ENCODE measurements at places on chromosomes 7 and 10.

DNA sequence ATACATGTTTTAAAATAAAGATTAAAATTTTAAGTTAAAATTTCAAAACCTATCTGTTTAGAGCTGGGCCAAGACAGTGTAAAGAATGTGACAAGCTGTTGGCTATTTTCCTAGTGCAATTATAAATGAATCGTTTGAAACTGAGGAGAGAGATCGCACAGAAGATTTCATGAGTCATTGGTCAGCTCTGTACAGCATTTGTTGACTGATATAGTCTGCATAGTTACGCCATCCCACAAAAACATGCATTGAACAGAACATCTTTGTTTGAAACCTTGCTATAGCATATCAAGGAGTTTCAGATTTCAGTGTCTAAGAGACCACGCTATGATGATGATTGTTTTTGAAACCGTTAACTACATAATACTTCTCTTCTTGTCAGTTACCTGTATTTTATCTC is 1.3 kb upstream of the C10orf67 start:
- peak; percentile 34 for DNase-seq

- peak; percentile 41 for DNase-seq
Observed at GRCh38 chr10:78335691-78336401, 302.2 kb downstream of the RPS24 start.

DNA sequence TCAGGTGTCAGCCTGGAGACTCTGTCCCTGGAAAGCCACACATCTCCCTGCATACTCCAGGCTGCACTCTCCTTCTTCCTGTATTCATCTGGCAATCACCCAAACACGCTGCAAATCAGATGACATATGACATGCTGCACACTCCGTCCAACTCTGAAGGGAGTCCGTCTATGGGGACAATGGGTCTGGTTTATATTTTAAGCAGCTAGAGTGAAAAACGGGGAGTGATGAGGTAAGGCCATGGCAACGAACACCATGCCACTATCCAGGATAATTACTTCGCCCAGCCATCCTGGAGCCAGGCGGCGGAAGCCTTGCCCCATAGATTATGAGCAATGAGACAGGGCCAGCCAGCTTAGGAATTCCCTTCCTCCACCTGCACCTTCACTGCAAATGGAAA is 140.1 kb downstream of the PLXNA4 start:
- DNase-seq, result no peak

DNA sequence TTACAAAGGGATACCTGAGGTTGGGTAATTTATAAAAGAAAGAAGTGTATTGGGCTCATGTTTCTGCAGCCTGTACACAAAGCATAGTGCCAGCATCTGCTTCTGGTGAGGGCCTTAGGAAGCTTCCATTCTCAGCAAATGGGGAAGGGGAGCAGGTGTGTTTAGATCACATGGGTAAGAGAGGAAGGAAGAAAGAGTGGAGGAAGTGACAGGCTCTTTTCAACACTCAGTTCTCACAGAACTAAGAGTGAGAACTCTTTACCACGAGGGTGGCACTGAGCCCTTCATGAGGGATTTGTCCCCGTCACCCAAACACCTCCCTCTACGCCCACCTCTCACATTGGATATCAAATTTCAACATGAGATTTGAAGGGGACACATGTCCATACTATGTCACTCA is 506 bp upstream of the FAM170B start:
- no peak for DNase-seq

- DNase-seq, result no peak
Observed at GRCh38 chr10:119737823-119738222, 12.0 kb downstream of the INPP5F start.

GRCh38 chr7:141356161-141356560 is 195.0 kb upstream of the AGK start:
- DNase-seq, result no peak

DNA sequence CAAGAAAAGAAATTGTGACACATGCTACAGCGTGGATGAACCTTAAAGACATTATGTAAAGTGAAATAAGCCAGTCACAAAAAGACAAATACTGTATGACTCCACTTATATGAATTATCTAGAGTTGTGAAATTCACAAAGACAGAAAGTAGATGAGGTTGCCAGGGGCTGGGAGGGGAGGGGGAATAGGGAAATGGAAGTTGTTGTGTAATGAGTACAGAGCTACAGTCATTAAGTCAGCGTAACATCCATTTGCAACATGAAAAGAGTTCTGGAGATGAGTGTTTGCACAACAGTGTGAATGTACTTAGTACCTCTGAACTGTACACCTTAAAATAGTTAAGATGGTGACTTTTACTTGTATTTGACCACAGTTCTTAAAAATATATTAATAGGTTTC is 112.1 kb upstream of the CDK1 start:
- no peak for DNase-seq

DNA sequence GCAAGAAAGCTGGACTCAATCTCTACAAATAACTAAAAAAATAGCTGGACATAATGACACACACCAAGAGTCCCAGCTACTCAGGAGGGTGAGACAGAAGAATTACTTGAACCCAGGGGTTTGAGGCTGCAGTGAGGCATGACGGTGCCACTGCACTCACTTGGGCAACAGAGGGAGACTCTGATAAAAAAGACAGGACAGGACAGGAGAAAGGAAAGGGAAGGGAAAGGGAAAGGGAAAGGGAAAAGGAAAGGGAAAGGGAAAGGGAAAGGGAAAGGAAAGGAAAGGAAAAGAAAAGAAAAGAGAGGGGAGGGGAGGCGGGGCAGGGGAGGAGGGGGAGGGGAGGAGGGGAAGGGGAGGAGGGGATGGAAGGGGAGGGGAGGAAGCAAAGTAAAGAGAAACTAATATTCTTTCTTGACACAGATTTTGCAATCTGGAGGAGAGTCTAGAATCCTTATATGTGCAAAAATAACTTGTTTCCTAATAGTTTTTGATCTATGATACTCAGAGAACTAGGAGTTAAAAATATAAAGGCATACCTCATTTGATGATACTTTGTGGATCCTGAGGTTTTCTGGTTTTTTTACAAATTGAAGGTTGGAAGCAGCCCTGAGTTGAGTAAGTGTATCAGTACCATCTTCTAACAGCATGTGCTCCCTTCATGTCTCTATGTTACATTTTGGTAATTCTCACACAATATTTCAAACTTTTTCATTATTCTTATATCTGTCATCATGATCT is 8.0 kb downstream of the SAR1A start:
- DNase-seq, result no peak

DNA sequence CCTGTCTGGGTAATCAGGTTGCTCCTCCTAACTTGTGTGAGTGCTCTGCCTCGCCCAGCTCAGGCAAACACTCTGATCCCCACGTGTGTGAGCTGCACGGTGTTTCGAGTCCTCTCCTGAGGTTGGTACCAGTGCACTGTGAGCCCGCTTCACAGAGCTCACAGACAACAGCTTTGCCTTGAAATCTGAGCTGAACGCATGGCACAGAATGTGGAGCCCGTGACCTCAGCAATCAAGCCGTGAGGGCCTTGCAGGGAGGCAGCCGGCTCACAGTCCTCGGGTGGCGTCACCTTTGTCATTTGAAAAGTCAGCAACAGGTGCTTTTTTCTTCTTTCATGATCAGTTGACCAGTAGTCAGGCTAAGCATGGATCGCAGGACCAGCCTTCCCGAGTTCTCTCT is 60.2 kb upstream of the ADGRA1 start:
- no peak for DNase-seq

- no peak for DNase-seq
Observed at GRCh38 chr7:151541709-151542499, 22.2 kb upstream of the RHEB start.

DNA sequence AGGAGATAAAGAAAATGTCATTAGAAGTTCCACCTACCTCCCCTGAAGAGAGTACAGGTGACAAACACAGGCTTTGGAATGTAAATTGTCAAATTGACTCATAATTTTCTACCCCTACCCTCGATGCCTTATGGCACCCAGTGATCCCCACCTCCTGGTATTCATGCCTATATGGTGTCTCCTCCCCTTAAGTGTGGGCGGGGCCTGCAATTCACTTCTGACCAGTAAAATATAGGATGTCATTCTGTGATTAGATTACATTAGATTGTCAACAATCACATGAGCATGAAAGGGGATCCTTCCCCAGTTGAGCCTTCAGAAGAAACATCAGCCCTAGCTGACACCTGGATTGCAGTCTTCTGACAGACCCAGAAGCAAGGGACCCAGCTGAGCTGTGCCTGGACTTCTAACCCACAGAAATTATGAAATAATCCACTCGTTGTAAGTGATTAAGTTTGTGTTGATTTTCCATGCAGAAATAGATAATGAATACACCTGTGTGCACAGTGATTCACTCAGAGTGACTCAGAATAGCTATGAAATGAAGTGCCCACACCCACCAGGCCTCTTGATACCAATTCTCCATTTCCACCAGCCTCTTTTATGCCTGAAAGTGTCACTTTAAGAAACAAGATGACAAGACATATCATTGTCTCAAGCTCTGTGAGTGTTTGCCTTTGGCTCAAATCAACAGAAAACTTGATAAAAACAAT is 8.5 kb upstream of the SLC39A12 start:
- no peak for DNase-seq

DNA sequence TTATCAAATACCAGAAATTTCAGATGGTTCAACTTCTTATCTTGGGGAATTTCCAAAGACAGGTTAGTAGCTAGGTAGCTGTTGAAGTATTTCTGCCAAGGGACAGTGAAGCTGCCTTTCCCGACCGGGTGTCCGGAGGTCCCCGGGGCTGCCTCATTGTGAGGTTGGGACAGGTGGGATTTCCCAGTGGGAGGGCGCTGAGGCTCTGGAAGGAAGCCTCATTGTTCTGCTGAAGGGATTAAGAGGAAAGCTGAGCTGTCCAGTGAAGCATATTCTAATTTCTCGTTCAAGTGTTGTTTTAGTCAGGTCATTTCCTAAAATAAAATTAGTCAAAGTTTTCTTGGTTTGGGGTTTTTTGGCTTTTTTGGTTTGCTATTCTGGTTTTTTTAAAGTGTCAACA is 244.2 kb downstream of the MGMT start:
- DNase-seq, result no peak

GRCh38 chr7:38049679-38050078 is 128.4 kb upstream of the STARD3NL start:
- no peak for DNase-seq

- no peak for DNase-seq
Observed at GRCh38 chr10:49282879-49283341, 16.1 kb upstream of the C10orf71 start.

DNA sequence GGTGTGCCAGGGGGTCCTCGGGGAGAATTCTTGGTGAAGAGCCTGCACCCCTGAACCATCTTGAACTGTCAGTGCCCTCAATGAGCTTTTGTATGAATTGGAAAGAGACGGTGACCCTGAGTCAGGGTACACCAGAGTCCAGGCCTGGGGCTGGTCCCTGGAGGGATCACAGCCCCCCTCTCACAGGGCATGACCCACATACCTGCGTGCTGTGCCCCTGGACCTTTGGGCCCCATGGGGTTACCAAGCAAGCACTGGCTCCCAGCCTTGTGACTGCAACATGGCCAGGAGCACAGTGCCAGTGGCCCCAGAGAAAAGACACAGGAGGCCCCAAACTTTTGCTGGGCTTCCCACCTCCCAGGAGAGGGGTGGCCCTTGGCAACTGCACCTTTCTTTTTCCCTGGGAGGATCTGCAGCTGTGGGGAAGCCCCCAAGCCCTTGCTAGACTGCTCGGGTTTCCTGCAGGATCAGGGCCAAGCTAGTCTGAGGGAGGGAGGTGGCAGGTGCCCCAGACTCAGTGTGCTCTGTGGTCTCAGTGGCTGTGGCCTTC is 153.5 kb downstream of the ZNF248 start:
- DNase-seq, result no peak

- no peak for DNase-seq
Observed at GRCh38 chr10:1205450-1206030, 149.4 kb downstream of the WDR37 start.

DNA sequence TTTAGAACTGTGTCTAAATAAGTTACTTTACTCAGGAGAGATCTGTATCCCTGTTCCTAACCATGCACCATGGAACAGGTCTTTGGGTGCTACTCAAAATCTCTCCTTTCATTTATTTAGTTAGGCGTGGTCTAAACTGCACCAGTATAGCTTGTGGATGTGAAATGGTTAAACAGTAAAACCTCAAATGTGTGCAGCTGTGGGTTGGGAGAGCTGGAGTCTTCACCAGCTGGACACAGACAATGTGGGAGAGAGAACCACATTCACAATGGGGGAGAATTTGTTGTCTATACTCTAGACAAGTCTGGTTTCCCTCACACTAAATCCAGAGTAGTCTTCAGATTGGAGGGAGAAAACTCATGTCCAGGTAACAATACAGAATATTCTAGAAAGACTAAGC is 31.2 kb upstream of the IKZF1 start:
- no peak for DNase-seq

DNA sequence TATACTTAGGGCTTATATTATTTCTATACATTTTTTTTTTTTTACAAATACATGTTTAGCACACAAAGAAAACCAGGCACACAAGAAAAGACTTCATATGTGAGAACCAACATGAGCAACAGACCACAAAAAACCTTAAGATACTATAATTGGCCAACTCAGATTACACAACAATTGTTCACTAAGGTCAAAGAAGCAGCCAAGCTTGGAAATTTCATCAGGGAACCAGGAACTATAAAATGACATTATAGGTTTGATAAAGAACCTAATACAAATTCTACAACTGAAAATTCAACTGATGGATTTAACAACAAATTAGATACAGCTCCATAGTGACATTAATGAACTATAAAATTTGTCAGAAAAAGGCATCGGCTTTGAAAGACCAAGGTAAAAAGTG is 4.4 kb upstream of the LUC7L2 start:
- no peak for DNase-seq

GRCh38 chr10:69375307-69376151 is 41.2 kb downstream of the TACR2 start:
- peak; percentile 46 for DNase-seq

- DNase-seq, result peak; percentile 82
Observed at GRCh38 chr7:134593530-134594392, 44.9 kb downstream of the AKR1B15 start.

GRCh38 chr10:76982671-76983070 is 654.9 kb downstream of the KCNMA1 start:
- no peak for DNase-seq

DNA sequence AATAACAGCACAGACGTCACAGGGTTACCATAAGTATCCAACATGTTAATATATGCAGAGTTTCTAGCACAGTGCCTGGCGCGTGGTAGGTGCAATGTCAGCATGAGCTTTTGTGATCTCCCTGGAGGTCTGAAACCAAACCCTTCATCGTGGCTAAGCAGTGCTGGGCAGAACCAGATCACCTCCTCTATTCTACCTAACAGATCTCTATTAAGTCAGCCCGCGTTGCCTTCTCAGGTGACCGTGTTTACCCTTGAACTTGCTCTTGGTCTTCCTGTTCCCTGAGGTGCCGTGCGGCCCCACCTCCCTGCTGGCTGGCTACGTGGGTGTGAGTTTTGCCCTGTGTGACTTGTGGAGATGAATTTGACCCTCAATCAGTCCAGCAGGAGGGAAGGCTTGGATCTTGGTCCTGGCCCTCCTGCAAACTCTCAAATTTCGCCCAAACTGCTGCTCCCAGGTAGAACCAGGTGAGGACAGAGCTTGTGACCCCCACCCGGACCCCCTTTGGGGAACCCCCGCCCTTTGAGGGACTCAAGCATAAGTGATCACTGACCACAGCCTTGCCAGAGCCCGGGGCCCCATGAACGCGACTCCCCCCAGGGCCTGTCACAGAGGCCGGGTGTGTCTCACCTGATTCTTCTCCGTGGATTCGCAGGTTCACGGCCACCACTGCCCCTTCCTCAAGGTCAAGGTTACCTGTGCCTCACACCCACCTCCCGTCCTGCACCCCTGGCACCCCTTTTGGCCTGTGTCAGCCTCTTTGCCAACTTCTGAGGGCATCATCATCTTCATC is 54.2 kb downstream of the ELFN1 start:
- DNase-seq, result no peak

Measured in hippocampal formation (tissue), 2 donors.